RPMI8226 (cell line): ENCODE measurements at places on chromosomes 7 and 10.

DNA sequence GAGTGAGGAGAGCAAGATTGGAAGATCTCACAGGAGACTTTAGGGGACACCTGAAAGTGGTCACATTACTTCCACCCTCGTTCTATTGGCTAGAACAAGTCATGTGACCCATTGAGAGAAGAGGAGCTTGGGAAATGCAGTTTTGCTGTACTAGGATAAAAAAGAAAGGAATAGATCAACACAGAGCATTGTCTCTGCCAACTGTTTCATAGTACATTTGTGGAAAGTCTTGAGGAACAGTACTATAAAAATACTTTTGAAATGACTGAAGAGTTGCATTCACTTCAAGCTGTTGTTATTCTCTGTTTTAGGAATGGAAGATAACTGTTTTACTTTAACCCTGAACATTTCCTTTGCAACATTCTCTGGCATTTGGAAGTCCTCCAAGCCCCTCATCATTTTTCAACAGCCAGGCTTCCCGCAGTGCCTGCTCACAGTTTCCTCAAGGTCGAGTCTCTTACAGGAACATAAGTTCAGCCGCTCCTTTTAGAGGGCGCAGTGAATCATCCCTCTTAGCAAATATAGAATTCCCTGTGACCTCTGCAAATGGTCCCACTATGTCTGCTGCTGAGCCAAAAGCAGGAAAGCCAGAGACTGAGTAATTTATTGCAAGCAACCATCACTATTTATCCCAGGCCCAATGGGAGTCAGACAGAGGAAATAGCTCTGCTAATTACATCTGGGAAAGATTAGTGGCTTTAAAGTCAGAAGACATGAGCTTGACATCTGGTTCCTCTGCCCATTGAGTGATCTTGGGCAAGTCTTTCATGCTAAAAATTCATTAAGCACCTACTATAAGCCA lies 40.7 kb downstream of the MRPL32 start:
- no peak for DNase-seq

GRCh38 chr10:983971-984655 lies 4.1 kb upstream of the GTPBP4 start:
- DNase-seq, result no peak

DNA sequence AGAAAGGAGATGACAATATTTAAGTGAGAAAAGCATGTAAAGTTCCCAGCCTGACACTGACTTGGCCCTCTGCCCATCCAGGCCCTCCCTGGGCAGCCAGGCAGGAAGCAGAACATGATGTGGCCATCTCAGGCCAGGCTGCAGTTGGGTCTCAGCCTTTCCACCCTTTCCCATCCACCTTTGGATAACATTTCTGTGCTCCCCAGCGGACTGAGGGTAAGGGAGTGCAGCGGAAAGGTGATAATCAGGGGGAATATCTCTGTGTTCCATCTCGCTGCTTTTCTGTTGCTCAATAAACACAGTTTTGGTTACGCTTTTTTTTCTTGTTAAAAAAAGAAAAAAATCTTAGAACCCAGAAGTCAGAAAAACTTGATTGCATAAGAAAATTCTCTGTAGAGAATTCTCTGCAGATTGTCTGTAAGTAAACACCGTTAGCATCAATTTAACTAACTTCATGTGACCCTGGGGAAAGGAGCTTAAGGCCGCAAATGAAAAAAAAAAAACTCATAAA lies 37.2 kb upstream of the TARP start:
- DNase-seq, result no peak

- DNase-seq, result no peak
Measured at GRCh38 chr10:97279121-97279815, 13.2 kb downstream of the ARHGAP19 start.

DNA sequence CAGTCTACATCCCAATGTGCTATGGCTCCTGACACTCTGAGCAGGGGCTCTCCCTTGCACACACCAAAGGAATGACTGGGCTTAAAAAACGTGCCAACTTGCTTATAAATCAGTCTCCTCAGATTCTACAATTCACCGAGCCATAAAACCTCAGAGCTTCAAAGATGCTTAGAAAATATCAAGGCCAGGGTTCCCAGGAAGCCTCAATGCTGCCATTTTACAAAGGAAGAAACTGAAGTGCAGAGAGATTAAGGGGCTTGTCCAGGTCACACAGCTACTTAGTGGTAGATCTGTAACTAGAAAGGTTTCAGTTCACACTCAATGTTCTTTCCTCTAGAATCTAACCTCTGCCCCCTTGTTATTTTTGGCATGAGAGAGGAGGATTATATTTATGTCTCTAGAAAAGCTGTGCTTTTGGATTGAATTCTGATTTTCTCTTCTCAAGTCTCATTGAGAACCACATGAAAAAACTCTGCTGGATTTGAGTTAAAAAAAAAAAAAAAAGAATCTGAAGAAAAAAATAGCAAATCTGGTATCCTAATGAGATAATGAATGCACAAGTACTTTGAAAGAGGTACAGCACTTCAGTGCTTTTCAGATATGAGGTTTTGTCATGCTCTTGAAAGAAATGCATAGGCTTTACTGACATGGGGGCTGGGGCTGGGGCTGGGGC lies 22.3 kb upstream of the TSPAN33 start:
- DNase-seq, result no peak

GRCh38 chr7:137484326-137484725 lies 140.8 kb upstream of the PTN start:
- DNase-seq, result no peak

DNA sequence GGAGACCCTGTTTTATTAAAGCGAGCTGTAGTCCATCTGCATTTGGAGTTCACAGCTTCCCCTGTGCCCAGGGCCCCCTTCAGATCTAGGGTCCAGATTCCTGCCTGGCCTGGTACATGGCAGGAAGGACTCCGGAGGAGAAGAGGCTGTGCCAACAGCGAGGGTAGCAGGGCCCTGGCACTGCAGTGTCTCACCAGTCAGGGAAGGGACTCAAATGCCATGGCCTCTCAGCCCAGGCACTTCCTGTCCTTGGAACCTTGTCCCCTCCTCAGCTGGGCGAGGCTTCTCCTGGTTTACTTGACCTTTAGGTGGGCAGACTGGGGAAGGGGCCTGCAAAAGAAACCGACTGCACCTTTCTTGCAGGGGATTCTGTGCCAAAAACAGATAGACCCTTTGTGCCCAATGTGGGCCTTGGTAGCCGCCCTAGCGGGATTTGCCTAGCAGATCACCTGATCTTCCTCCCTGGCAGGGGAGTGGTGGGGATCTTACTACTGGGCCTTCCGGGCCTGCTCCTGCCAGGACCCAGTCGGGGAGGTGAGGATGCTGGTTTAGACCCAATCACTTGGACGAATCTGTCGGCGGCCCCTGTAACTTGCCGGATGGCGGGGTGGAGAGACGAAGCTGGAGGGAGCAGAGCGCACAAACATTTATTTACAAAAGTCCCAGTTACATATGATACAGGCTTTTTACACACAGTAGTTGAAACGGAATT lies 161.9 kb downstream of the RNF216 start:
- no peak for DNase-seq

DNA sequence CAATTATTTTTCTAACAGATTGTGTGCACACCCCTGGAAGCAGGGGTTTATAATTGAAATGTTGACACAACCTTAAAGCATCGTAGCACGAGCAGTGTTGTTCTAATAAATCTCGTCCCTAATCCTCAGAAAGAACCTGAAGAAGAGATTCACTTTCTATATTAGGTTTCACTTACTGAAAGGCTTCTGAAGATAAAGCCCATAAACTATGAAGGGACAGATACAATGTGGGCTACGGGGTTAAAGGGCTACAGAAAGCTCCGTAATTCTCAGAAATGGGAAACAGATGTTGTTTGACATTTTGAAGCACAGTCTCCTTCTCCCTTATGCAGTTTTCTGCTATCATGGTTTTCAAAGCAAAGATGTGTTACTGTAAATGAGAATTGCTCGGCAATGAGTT lies 479.6 kb downstream of the GATA3 start:
- no peak for DNase-seq

GRCh38 chr10:34869135-34869836 lies 54.2 kb upstream of the PARD3 start:
- no peak for DNase-seq

DNA sequence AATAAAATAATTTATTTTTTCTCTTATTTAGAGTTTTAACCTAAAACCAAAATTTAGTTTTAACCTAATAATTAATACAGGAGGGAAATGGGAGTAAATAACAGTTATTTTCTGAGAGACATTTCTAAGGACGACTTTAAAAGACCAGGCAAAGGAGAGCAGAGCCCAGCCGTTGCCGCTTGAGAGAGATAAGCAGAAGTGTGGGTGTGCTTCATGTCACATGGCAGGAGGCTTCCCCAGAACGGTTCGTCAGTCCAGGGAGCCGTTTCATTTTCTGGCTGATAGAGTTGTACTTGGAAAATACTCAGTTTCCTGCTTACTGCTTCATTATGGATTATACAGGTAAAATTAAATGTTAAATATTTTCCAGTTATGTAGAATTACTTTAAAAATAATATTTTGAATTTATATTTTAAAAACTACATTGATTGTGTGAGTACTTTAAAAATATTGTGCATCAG lies 61.4 kb downstream of the ST7 start:
- DNase-seq, result no peak
